C1 segment of cervical spinal cord (tissue), 14 donors: ENCODE measurements at places on chromosomes 16 and 17.

GRCh38 chr17:3887804-3888203 is 5.0 kb downstream of the CAMKK1 start:
- no peak for DNase-seq

GRCh38 chr17:45316434-45317110 is at the start of gene MAP3K14:
Gene MAP3K14, minus strand, starts transcription at chr17:45317020. Its CDS starts 26,275 bp downstream, at chr17:45290745.
- DNase-seq: no peak

DNA sequence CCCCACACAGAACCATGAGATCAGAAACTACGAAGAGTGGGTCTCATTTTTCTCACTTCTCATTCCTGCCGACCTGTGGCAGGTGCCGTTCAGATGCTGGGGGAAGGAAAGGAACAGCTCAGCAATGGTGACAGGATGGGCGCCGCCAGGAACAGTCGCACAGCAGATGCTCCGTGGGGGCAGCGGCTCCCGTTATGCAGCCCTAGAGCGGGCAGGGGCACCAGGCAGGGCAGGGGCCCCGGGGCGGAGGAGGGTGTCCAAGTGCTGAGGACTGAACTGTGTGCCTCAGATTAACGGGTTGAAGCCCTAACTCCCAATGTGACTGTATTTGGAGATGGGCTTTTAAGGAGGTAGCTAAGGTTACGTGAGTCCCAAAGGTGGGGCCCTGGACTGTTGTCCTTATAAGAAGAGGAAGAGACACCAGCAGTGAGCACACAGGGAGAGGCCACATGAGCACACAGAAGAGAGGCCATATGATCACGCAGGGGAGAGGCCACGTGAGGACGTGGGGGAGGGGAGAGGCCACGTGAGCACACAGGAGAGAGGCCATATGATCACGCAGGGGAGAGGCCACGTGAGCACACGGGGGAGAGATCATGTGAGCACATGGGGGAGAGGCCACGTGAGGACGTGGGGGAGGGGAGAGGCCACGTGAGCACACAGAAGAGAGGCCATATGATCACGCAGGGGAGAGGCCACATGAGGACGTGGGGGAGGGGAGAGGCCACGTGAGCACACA is 95.7 kb upstream of the METRNL start:
- DNase-seq: no peak

GRCh38 chr16:81669473-81670350 is 109.4 kb upstream of the PLCG2 start:
- DNase-seq: no peak

DNA sequence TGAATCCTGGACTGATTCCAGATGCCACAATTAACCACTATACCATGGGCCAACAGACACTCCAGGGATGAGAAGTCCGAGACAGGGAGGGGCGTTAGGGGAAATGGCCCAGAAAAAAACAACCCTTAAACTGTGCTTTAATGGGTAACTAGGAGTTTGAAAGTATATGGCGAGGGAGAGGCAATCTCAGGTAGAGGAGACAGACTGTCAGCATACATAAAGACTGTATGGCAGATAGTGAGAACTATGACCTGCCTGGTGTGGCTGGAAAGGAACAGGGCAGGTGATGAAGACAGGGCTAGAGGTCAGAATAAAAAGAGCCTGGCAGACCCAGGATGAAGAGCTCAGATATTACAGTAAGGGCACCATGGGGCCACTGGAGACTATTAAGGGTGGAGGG is 8.1 kb downstream of the ZZEF1 start:
- DNase-seq: no peak

DNA sequence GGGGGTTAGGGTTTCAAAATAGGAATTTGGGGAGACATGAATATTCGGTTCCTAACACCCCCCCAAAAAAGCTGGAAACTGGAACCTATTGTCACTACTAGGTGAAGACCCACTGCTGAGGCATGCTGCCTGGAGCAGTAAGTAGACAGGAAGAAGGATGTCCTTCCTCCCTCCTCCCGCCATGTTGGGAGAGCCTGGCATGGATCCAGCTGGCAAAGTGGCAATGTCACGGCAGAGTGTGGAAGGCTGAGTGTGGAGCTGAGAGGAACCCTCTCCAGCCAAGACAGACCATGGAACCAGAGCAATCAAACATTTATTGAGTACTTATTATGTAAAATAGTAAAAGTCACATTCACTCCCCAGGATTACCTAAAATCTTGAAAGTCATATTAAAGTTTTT is 49.0 kb downstream of the CCDC182 start:
- DNase-seq: no peak

GRCh38 chr17:50169121-50169764 is 3.4 kb downstream of the SGCA start:
- peak; percentile 44 for DNase-seq

GRCh38 chr17:540631-541030 is 174.0 kb downstream of the VPS53 start:
- no peak for DNase-seq

DNA sequence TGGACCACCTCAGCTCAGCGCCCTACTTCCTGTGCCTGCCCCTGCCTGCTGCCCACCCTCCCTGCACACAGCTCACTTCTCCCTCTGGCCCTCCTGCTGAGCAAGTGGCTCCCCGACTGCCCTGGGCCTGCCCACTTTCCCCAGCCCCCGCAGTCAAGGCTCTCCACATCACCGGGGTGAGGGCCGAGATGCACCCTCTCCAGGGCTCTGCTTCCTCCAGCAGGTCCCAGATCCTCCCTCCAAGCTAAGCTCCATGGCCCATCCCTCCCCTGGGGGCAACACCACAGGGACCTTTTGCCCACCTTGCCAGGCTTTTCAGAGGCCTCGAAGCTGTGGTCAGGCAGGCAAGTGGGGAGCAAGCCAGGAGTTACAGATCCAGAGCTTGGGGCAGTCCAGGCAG is 820.2 kb downstream of the KCNJ18 start:
- DNase-seq: no peak

GRCh38 chr17:66829883-66830282 is 5.0 kb upstream of the CACNG5 start:
- DNase-seq: no peak

DNA sequence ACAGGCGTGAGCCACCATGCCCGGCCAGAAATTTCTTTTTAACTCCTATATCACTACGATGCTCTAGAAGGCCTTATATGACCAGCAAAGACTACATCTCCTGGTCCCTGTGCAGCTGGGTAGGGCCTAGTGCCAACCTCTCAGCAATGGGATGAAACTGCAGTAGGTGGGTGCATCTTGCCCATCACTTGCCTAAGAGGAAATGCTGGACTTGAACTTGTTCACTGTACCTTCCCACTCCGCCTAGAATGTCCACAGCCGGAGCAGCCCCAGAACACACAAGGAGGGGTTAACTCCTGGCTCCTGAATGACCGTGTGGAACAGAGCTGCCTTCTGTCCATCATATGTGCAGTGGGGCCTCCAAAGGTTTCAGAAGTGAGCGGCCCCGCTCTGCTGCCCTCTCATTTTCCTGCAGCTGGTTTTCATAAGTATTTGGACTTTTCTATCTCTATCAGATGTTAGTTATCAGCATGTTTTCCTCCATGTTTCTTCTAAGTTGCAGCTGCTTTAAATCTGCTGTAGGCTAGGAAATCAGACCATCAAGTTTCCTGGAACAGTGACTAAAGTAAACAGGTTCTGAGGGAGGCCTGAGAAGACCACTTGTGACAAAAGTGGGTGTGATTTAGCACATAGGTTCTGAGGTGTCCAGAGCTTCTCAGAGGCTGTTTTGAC is 52.5 kb downstream of the WSB1 start:
- no peak for DNase-seq

GRCh38 chr17:51029568-51030463 is 90.9 kb downstream of the SPAG9 start:
- DNase-seq: no peak

DNA sequence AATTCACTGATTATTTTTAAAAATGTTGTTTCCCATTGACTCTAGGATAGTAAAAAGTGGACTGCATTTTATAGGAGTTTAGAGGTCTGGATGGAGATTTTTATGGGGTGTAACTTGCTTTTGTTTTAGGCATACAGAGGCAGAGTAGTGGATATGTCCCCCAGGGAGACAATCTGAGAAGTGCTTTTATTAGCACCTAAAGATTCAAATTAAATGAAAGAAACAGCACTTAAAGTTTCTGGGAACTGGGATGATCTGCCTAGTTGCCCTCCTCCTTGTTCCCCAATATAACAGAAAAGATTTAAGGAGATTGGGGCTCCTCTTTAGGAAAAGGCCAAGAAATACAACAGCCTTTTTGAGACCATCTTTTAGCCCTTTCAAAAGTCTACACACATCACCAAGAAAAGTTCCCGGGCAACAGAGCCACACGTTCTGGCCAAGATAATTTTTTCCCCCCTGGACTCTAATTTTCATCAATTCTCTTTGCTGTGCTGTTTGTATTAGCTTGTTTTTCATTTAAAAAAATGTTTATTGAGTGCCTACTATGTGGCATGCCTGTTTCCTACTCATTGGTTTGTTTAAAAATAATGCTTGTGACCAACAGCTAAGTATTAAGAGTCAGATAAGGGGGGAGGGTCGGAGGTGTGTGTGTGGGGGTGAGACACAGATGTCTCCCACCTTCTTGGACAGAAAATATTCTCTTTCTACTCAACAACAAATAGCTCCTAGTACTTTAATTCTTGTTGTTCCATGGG is 2.5 kb upstream of the IGF2BP1 start:
- no peak for DNase-seq

GRCh38 chr16:1022466-1022865 is 40.9 kb downstream of the SOX8 start:
- DNase-seq: no peak

GRCh38 chr17:18025241-18025944 is 13.6 kb downstream of the ATPAF2 start:
- DNase-seq: no peak

DNA sequence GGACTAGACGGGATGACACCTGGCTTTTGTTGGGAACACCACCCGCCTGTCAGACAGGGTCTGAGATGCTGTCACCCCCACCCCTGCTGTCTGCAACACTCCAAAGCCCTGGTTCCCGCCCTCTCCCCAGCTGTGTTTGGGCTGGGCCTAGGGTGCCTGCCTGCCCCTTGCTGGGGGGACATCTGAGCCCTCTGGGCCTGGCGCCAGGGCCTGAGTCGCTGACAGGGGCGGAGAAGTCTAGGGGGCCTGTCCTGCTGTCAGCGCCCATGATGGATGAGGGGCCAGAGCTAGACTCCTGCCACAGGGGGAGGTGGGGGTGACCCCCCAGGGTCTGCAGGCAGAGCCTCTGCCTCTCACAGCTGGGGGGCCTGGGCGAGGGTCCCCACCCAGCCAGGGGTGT is 7.6 kb upstream of the PKMYT1 start:
- DNase-seq: no peak

GRCh38 chr16:14132696-14133048 is 61.6 kb downstream of the MRTFB start:
- DNase-seq: no peak

DNA sequence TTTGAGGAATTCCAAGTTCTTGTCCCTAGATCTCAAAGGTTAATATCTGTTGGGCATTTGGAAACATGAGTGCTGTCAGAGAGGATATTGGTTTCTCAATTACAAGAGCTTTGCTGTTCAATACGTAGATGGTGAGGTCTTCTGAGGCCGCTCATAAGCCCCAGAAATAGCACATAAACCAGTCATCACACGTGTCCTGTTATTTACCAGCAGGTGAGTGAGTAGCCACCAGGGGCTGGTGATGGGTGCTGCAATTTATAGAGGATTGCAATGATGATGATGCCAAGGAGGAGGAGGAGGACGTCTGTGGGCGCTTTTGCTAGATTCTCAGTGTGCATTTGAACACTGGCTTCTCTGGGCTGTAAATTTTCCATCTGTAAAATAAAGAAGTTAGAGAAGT is 89.0 kb downstream of the SALL1 start:
- no peak for DNase-seq

- DNase-seq: no peak
Measured at GRCh38 chr16:56995136-56995805, 5.9 kb downstream of the NLRC5 start.

DNA sequence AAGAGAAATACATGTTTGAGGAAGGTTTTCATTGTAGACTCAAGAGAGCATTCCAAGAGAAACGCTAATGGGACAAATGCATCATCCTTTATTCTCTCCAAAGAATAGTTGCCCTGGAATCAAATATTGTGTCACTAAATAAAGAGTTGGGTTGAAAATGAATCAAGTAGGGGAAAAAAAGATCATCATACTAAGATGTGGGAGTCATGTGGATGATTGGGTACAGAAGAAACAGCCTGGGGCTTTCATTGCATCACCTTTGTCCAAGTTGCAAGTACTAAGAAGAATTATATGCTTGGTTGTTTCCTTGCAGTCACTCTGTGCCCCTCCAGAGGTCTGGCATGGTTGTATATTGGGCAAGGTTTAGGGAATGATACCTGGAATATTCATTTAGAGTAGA is 658.9 kb downstream of the TOX3 start:
- DNase-seq: no peak

GRCh38 chr17:41382394-41382793 is 288 bp upstream of the KRT34 start:
- no peak for DNase-seq

GRCh38 chr17:50649042-50649908 is 14.6 kb downstream of the ABCC3 start:
- DNase-seq: no peak

- DNase-seq: no peak
Measured at GRCh38 chr16:55248494-55248893, 75.5 kb upstream of the IRX6 start.

- DNase-seq: peak; percentile 45
Measured at GRCh38 chr16:63617047-63617989, 1504.5 kb downstream of the CDH11 start.

DNA sequence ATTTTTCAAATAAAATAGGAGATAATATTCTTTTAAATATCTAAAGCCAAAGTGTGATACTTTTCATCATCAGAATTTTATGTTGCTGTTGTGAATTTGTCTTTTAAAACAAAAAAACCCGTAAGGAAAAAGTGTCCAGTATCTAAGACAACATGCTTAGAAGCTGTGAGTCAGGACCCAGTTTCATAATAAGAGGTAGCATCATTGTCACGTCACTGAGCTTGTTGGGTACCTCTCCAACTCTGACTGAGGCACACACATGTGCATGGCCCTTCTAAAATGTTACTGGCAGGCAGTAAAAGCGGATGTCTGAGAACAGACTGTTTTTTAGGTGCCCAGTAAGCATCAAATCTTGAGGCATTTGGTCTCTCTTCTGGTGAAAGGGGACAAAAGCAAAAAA is 2.5 kb downstream of the CIAPIN1 start:
- no peak for DNase-seq

DNA sequence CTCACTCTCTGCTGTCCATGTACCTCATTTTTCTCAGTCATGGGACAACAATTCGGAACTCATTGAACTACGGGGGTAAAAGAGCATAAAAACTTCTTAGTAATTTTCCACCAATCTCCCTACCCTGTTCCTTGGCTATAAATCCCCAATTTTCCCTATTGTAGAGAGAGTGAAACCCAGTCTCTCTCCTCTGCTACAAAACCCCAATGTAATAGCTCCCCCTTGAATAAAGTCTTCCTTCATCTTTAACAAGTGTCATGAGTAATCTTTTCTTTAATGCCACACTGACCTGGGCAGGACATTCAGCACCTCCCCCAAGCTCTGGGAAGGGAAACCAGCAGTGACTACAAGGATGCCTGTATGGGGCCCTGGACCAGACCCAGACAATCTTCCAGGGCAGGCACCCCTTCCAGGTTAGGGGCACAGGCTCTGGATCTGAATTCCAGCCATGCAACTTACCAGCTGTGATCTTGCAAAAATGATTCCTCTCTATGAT is 10.2 kb upstream of the EIF1 start:
- DNase-seq: no peak
